ENCODE measurements at places on chromosomes 16 and 17.

DNA sequence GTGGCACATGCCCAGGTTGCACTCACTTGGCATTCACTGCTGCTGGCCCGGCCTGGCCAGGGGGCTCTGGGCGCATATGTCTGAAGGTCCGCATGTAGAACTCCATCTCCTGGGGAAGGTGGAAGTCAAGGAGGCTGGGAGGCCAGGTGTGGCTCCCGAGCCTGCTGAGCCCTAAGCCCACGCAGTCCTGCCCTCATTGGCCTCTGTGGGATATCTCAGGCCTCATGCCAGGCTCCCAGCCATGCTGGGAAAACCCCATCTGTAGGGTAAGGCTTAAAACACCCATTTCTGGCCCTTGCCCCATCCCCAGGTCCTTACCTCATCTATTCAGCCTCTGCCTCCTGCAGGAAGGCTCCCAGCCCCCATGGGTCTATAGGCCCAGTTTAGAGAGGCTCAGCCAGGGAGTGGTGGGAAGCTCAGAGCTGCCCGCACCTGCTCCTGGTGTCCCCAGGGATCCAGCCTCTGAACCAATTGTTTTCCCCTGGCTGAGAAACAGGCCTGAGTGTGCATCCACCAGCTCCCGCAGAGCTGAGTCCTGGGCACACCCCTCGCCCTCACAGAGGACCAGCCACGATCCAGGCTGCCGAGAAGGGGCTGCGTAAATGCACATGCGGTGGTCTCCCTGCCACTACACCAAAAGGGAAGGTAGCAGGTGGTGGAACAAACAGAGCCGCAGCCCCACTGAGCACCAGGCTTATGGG lies 2.3 kb upstream of the TPPP3 start:
- DNase-seq, result no peak

- no peak for DNase-seq
Measured at GRCh38 chr16:76487411-76488064, 210.3 kb downstream of the CNTNAP4 start.

DNA sequence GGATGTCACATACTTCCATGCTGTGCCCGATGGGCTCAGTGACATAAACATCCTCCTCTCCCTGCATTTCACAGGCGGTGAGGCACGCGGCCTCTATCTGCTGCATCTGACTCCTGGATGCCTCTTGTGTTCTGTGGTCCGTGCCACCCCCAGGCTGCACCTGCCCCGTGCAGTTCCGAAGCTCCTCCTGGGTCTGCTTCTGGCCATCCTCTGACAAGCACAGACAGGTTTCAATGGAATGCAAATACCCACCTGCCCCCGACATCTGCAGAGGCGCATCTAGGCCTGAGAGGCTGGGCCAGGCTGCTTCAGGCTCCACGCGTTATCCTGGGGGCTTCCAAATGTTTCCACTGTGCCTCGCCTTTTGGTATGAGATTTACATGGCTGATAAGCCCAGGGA lies 46.3 kb upstream of the DNAH17 start:
- no peak for DNase-seq

GRCh38 chr17:29042026-29042678 lies 789 bp upstream of the PIPOX start:
- DNase-seq, result no peak

All from T-helper 1 cell (primary cell).